A549 treated with RU486 at 1 μM for 4 hours (cell line): ENCODE measurements at places on chromosomes 1 and 21. TPM values are rescaled to one million over a fixed set of nuclear protein-coding genes. Genes with fewer than 3 reads are reported as not detected.

AXDND1 gene
- total RNA-seq = 0.23 to 0.60 TPM (median 0.29 TPM) in 5 replicates

RPE65 gene
- total RNA-seq = not detected in 5 replicates

SYNC gene
- total RNA-seq = 8.7 to 13.8 TPM (median 10.9 TPM) in 5 replicates

SERPINC1 gene
- 0.16 to 0.35 TPM (median 0.17 TPM) in 4 of 5 replicates, not detected in the other for total RNA-seq

ACOT11 gene
- 1.8 to 2.6 TPM (median 1.9 TPM) in 5 replicates for total RNA-seq

CD160 gene
- total RNA-seq = 0.52 TPM in 1 of 5 replicates, not detected in the others

PODN gene
- total RNA-seq = not detected in 5 replicates

LHX4 gene
- 0.35 to 0.80 TPM (median 0.48 TPM) in 5 replicates for total RNA-seq

SLC44A3 gene
- 1.4 to 1.9 TPM (median 1.8 TPM) in 5 replicates for total RNA-seq

AADACL4 gene
- not detected in 5 replicates for total RNA-seq

LCE1A gene
- not detected in 5 replicates for total RNA-seq

LEMD1 gene
- not detected in 5 replicates for total RNA-seq

TFF2 gene
- 0.47 TPM in 1 of 5 replicates, not detected in the others for total RNA-seq

SLC30A2 gene
- 0.08 to 0.13 TPM in 2 of 5 replicates, not detected in the others for total RNA-seq

GCLM gene
- total RNA-seq = 105 to 125 TPM (median 112 TPM) in 5 replicates
